ENCODE measurements at places on chromosomes 5 and 9. TPM values are rescaled to one million over a fixed set of nuclear protein-coding genes. Genes with fewer than 3 reads are reported as not detected.

Gene AIF1L
- total RNA-seq, result 2.0 TPM

Gene MTAP
- total RNA-seq, result 5.8 TPM

Gene COQ4
- total RNA-seq, result 59.3 TPM

Gene RNF180
- 0.38 TPM for total RNA-seq

Gene CHSY3
- total RNA-seq, result 0.07 TPM

Gene PCDHB5
- 1.3 TPM for total RNA-seq

Gene LRRC19
- total RNA-seq, result not detected
